M059J (cell line): ENCODE measurements at places on chromosomes 2 and 18.

DNA sequence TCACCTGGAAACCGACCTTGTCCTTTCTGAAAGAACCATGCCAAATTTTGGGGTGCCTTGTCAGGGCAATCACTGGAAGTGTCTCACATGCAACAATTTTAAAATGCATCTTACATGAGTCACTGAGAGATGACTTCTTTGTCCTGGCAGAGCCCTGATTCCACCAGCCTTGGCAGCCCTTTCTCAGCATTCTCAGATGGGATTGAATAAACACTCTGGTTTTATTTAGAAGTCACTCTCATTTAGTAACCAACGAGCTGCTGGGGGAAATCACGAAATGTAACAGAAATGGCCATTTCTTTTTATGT is 3.8 kb upstream of the ATP8B1 start:
- DNase-seq: peak; percentile 96

- peak; percentile 28 for DNase-seq
Measured at GRCh38 chr2:122528061-122528460, 772.6 kb downstream of the TSN start.

- DNase-seq: no peak
Measured at GRCh38 chr2:72851333-72851732, 25.5 kb upstream of the EXOC6B start.

- DNase-seq: no peak
Measured at GRCh38 chr2:224757934-224758548, 41.9 kb upstream of the CCDC195 start.

GRCh38 chr2:181466661-181467576 is 9.7 kb downstream of the ITGA4 start:
- DNase-seq: peak; percentile 50

DNA sequence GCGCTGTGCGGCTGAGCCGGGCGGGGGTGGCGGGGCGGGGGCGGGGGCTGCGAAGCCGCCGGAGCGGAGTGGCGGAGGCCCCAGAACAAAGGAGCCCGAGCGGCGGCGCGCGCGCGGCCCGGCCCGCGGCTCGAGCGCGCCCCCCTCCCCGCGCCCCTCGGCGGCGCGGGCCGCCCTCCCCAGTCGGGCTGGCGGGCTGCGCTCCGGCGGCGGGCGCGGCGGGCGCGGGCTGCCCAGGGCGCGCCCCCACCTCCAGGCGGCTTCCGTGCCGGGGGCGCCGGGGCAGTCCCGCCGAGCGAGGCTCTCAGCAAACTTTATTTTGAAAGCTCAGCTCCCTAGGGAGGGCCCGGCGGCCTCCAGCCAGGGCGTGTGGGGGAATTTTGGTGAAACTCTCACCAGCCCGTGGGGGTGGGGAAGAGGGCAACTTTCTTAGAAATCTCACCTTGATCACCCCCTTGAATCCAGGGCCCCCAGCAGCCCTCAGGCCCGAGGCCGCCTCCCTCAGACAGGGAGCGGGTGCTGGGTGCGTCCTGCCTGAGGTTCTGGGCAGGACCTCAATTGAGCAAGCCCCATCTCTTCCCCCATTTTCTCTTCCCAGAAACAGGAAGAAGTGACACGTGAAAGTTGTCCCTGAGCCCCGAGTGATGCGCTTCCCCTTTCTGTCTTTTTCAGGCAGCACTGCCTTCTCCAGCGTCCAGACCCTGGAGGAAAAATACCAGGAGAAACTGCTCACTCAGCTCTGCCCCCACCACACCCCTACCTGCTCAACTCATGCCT is 786 bp downstream of the TET3 start:
- DNase-seq: no peak

DNA sequence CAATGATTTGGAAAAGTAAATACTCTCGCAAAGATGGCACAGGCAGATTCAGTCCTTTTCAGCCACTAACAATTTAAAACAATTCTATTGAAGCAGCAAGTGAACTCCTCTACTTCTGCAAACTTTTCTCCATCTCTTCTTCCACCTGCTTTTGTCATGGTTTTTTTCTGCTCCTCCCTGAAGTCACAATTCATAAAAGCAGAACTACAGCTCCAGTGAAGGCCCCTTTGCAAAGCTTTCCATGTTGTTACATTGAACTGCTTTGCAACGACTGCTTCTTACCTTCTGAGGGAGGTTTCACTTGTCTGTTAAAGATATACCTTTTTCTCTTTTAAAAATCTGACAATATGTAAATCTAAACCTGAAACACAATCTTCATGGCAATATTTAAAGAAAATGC is 3.7 kb upstream of the SERTAD2 start:
- DNase-seq: no peak
